Head of caudate nucleus (tissue), 42 donors: ENCODE measurements at places on chromosomes 5 and 9.

GRCh38 chr9:34510497-34511468 lies 12.0 kb downstream of the ENHO start:
- DNase-seq, result no peak

- DNase-seq, result no peak
Observed at GRCh38 chr5:153794327-153794726, 244.4 kb downstream of the FAM114A2 start.

GRCh38 chr5:53902296-53902907 lies 342.0 kb downstream of the NDUFS4 start:
- DNase-seq, result no peak

- no peak for DNase-seq
Observed at GRCh38 chr9:71602652-71603051, 165.7 kb downstream of the CEMIP2 start.

DNA sequence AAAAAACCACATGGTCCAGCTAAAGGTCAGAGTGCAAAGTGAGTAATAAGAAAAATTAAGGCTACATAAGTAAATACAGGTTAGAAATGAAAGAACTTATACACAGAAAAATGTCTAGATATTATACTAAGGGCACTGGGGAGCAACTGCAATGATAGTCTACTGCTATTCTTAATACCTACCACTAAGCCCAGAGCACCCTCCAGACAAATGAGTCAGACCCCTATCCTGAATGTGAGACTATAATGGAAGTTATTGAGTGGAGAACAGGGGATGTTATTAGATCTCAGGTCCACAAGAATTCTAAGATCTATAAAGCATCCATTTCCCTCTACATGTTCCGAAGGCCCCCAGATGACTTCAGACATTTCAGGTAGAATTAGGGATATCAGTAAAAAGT lies 438.3 kb downstream of the PRELID2 start:
- no peak for DNase-seq
